HFFc6 (cell line): ENCODE measurements at places on chromosomes 3 and 15. TPM values are rescaled to one million over a fixed set of nuclear protein-coding genes. Genes with fewer than 3 reads are reported as not detected.
A peak's percentile ranks its signal among the peaks of the same experiment; 100 is the strongest.

Gene SNX33
- total RNA-seq = 19.5 to 26.4 TPM (median 24.7 TPM) in 3 replicates

Gene LRTM1
- total RNA-seq = not detected in 3 replicates

DNA sequence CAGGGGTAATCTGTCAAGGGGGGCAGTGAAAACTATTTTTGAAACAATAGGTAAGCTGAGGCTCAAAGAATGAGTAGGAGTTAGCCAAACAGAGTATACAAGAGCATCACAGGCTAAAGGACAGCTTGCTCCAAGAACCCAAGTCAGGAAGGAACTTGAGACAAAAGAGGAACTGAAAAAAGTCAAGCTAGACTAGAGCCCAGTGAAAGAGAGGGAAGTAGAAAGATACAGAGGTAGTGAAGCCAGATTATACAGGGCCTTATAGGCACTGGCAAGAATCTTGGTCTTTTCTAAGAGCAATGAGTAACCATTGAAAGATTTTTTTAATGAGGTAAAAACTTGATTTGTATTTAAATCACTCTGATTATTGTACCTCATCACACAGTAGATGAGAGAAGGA is 69.9 kb downstream of the FILIP1L start:
- H3K4me1 ChIP-seq = peaks cover 88% of the 10 kb centered on the region
- no peaks in the 10 kb centered on the region for H3K27me3 ChIP-seq
- H3K27ac ChIP-seq = no peak overlapping the region
- DNase-seq = no peak
- 0 out of 2 replicates have a peak, but pooled peaks cover 8% of the 10 kb centered on the region for H3K36me3 ChIP-seq

- peaks cover 16% of the 10 kb centered on the region for H3K36me3 ChIP-seq
- H3K4me3 ChIP-seq = no peak overlapping the region
- H3K27me3 ChIP-seq = peaks cover under 1% of the 10 kb centered on the region
These were observed 107.6 kb upstream of the ZBTB20 start for GRCh38 chr3:115254492-115255196.

DNA sequence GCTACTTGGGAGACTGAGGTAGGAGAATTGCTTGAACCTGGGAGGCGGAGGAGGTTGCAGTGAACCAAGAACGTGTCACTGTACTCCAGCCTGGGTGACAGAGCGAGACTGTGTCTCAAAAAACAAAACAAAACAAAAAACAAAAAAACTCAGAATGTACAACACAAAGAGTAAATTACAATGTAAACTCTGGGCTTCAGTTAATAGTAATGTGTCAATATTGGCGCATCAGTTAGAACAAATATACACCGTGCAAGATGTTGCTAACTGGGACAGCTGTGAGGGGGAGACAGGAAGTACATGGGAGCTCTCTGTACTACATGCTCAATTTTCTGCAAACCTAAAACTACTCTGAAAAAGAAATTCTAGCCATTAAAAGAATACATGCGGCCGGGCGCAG is 23.5 kb upstream of the TRPM1 start:
- no peak overlapping the region for H3K27ac ChIP-seq
- H3K4me1 ChIP-seq = peaks cover 14% of the 10 kb centered on the region
- DNase-seq = no peak
- H3K36me3 ChIP-seq = peaks cover 16% of the 10 kb centered on the region; the same call in 1 of the 2 replicates

- H3K4me3 ChIP-seq = no peak overlapping the region
- H3K36me3 ChIP-seq = peaks cover 15% of the 10 kb centered on the region
- peaks cover 55% of the 10 kb centered on the region for H3K4me1 ChIP-seq
- no peak for DNase-seq
- H3K27ac ChIP-seq = peak overlapping the region; percentile 65
- no peaks in the 10 kb centered on the region for H3K27me3 ChIP-seq
These were observed 263.7 kb upstream of the THBS1 start for GRCh38 chr15:39317225-39317624.

Gene MGLL
- total RNA-seq = 122 and 128 TPM in 2 replicates

Gene GRIP2
- 0.10 TPM in 1 of 3 replicates, not detected in the others for total RNA-seq

GRCh38 chr15:63073497-63074172 is 31.1 kb downstream of the TPM1 start:
- H3K27ac ChIP-seq = peak overlapping the region; percentile 76
- H3K36me3 ChIP-seq = peaks cover 37% of the 10 kb centered on the region
- H3K4me1 ChIP-seq = peaks cover 67% of the 10 kb centered on the region
- H3K27me3 ChIP-seq = peaks cover 45% of the 10 kb centered on the region

DNA sequence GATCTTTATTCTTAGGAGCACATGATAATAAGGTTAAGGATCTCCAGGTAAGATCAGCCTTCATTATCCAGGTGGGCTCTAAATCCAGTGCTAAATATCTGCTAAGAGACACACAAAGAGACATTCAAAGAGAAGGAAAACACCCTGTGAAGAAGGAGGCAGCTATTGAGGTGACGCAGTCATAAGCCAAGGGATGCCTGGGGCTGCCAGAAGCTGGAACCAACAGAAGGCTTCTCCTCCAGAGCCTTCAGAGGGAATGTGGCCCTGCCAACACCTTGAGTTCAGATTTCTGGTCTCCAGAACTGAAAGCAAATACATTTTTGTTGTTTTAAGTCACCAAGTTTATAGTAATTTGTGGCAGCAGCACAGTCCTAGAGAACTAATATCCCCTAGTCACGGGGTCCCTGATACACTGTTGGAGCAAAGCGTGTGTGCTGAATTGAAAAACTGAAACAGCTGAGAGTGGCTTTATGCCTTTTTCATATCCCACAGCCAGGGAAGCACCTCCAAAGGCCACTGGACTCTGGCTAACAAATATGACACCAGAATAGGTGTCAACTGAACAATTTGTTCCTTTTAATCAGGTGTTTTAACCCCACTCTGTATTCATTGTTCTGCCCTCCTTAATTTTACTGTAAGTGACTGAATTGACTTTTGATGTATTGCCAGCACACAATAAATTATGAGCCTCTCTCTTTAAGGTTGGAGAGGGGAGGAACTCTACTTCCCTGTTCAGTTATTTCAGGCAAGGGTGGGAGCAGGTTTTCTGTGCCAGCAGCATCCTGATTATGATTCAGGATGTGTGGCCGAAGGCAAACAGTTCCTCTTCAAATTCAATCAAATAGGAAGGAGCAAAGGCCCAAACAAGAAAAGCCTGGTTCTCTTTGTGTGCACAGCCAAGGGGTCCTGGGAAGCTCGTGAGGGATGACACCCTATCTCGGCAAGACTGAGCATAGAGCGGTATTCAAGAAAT is 151.8 kb upstream of the HES1 start:
- H3K27ac ChIP-seq = no peak overlapping the region
- DNase-seq = no peak
- no peaks in the 10 kb centered on the region for H3K4me1 ChIP-seq
